ENCODE measurements at places on chromosomes 12 and 14.

DNA sequence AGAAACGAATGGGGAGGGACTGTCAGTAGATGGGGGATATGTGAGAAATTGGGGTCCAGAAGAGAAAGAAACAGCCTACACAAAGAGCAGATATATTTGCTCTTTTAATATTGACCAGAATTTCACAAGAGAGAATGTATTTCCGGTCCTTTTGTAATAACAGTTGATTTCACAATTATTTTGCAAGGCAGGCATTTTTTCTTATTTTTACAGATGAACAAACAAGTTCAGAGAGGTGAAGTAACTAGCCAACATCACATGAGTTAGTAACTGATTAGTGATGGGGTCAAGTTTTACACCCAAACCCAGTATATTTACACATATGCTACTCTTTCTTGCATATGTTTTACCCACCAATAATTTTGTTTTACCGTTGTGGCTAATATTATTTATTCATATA, 188.2 kb downstream of the NAV3 start:
- no peak for DNase-seq

GRCh38 chr14:50027816-50028215, 88.6 kb downstream of the VCPKMT start:
- no peak for DNase-seq

DNA sequence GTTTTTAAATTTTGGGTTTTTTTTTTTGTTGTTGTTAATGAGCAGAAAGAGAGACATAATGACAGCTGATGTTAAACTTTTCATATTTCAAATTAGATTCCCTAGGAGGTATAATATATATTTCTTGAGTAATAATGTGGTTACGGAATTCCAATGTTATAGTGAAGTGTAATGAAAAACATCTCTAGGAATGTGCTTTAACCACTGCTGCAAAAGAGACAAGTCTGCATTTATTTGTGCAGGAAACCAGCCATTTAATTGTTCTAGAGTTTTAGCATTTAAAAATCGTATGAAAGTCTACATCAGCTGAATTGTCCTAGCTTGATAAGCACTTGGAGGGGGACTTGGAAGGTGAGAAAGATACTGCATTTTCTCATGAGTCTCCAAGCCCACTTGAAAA, 14.3 kb downstream of the SERPINA10 start:
- DNase-seq = no peak

DNA sequence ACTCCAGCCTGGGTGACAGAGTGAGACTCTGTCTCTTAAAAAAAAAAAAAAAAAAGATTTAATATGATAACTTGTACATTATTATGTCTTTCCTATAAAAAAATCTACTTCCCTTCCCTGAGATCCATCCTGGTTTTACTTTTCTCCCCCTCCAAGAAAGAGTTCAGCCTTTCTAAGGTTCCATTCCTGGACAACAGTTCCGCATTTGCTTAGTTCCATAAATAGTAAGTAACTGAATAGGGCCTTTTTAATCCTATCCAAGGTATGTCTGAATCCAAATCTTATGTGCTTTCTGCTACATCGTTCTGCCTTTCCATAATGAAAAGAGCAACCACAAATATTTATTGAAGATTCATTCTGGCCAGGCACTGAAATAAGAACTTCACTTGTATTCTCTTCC, 187.8 kb downstream of the DACT1 start:
- DNase-seq = no peak

DNA sequence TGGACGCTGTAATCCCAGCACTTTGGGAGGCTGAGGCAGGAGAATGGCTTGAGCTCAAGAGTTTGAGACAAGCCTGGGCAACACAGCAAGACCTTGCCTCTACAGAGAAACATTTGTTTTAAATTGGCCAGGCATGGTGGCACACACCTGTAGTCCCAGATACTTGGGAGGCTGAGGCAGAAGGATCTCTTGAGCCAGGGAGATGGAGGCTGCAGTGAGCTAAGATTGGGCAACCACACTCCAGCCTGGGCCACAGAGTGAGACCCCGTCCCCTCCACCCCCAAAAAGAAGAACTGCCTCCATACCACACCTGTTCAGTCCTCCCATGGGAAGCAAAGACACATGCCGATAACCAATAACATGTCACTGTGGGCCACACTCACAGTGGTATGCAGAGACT, 19.2 kb downstream of the CCDC85C start:
- no peak for DNase-seq

- DNase-seq = no peak
Measured at GRCh38 chr12:78191611-78192010, 360.9 kb downstream of the NAV3 start.

DNA sequence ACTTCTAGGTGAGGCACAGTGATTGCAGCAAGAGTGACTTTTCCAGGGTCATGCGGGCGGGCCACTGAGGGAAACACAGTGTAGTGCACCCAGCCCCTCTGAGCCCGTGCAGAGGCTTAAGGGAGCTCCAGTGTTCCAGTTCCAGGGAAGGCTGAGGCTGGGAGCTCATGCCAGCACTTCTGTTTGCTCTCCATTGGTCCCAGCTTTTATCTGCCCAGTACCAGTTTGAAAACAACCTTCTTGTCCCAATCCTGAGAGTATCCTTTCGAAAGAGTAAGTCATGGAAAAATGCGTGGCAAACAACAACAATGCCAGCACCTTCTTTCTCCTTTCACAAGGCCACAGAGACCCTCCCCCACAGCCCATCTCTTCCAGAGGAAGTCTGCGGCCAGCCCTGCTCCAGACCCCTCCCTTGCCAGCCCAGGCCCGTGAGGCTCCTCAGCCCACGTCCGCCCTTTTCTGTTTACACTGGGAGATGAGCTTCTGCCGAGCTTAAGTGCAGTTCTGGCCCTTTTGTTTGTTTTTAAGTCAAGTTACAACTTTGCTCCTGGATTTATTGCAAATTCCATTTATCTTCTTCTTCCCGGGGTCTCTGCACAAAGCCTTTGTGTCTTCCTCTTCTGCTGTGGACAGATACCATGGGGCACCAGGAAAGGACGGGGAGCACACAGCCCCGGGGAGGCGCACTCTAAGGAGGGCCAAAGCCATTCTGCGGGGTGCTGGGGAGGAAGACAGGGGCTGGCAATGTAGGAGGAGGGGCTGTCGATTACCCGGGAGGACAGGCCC, 185.6 kb downstream of the ZFP36L1 start:
- no peak for DNase-seq

DNA sequence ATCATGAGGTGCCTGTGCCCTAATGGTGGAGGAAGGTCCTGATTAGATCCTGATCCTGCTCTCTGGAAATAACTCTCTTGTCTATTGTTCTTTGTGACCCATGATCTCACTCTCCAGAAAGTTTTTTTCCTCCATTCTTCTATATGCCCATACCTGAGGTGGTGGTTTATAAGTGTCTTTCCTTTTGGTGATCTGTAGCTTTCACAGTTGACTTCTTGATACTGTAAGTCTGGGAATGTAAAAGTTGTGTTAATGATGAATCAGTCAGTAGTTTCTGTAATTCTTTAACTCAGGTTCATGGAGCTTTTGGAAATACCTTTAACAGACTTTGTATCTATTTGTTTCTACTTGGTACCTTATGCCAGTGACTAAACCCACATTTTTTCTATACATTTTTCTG, 444.0 kb upstream of the FLRT2 start:
- DNase-seq = no peak

DNA sequence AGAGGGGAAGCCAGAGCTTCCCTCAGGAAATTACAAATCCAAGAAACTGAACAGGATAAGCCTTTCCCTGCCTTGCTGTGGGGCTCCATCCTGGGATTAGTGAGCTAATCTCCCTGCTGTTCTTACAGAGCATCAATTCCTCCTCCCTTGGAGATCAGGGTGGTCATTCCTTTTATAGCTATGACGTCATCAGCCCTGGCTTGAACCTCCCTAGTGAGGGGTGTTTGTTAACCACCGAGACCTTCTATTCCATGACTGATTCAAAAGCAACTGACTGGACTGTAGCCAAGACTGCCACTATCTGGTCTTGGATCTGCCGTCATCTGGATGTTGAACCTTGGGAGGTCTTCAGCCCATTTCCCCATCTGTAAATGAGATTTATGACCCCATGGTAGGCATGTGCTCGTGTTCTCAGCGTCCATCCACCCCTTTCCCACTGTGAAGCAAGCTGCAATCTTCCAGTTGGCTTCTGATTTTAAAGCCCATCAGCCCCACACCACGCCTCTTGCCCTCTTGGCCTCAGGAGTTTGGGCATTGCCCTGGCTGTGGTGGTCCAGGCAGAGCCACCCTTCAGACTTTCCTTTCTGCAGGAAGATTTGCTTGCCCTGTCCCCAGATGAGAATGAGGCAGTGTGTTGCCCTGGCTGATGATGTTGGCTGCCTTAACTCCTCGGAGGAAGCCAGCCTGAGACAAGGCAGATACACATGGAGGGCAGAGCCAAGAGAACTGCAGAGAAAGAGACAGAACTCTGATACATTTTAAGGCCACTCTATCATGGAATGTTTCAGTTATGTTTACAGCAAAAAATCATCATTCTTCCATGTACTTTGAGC, 59.6 kb upstream of the ACTN1 start:
- DNase-seq = peak; percentile 37

DNA sequence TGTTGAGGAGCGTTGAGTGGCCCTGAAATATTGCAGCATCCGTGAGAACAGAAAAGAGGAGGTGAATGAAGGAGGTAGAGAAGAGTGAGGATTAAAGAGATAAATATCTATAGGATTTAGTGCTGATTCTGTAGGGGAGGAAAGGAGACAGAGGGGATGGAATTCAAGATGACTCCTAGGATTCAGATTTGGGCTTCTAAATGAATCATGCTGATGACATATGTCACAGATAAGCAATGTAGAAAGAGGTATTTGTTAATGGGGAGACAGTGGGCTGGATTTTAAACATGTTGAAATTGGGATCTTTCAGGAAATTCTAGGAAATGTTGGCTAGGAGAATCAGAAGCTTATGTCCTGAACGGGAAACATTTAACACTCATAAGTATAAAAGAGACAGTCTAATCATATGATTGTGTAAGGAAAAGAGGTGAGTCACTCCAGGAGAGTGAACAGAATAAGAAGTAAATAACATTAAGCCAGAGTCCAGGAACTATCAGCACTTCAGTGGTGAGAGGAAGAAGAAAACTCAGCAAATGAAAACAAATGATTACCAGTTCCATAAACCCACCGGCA, 58.1 kb upstream of the DIO2 start:
- DNase-seq = no peak

- DNase-seq = no peak
Measured at GRCh38 chr14:68251769-68252100, 432.2 kb downstream of the RAD51B start.

GRCh38 chr12:96208346-96208745, 14.2 kb downstream of the ELK3 start:
- no peak for DNase-seq
